Right ventricle myocardium inferior (tissue), 1 donor: ENCODE measurements at places on chromosomes 5 and 9. TPM values are rescaled to one million over a fixed set of nuclear protein-coding genes. Genes with fewer than 3 reads are reported as not detected.

GRCh38 chr9:31259824-31260223, 1124.6 kb upstream of the ACO1 start:
- DNase-seq: no peak

- DNase-seq: peak; percentile 73
Measured at GRCh38 chr5:113330533-113331208, 104.1 kb downstream of the TSSK1B start.

DNA sequence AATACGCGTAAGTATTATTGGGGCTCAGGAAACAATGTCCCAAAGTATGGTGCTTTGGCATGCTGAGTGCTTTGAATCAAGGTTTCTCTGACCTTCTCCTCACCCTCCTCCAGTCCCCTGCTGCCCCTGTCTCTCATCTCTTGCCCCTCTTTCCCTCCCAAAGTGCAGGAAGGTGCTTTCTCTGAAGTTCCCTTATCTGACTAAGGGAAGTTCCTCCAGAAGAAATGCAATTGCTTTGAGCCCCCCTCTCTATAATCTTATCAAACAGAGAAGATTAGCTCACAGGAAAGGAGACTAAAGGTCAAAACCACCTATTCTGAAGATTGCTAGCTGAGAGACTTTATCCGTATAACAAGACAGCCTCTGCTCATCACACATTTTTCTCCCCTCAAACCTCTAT, 288.1 kb downstream of the ARL15 start:
- no peak for DNase-seq

DNA sequence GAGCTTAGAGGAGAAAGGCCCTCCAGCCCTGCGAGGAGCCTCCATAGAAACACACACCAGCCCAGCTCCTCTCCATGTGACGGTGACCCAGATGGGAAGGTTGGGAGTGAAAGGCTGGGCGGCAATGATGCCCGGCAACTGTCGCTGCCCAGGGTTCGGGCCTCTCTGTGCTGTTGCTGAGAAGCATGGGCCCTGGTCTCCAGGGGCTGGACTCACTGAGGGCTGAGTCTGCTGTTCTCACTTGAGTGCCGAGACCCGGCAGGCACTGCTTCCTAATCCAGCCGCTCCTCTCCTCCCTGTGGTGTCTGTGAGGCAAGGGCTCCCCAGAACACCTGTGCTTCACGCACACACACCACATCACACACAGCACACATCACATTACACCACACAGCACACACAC, 493.6 kb downstream of the GADD45G start:
- no peak for DNase-seq

- DNase-seq: no peak
Measured at GRCh38 chr5:131622633-131623032, 12.4 kb downstream of the RAPGEF6 start.

- no peak for DNase-seq
Measured at GRCh38 chr9:14245901-14246525, 67.9 kb downstream of the NFIB start.

GRCh38 chr5:115684513-115685037, 58.7 kb upstream of the TMED7 start:
- DNase-seq: no peak

GRCh38 chr5:151906246-151906645, 18.4 kb downstream of the GLRA1 start:
- DNase-seq: no peak

GRCh38 chr9:121067640-121068039, 7.1 kb upstream of the CNTRL start:
- no peak for DNase-seq

GRCh38 chr5:167576126-167576525, 715.3 kb upstream of the WWC1 start:
- no peak for DNase-seq

GRCh38 chr5:176670449-176670848, 23.2 kb downstream of the TSPAN17 start:
- no peak for DNase-seq

GRCh38 chr9:87685871-87686519, 39.9 kb upstream of the CTSL start:
- DNase-seq: no peak

DNA sequence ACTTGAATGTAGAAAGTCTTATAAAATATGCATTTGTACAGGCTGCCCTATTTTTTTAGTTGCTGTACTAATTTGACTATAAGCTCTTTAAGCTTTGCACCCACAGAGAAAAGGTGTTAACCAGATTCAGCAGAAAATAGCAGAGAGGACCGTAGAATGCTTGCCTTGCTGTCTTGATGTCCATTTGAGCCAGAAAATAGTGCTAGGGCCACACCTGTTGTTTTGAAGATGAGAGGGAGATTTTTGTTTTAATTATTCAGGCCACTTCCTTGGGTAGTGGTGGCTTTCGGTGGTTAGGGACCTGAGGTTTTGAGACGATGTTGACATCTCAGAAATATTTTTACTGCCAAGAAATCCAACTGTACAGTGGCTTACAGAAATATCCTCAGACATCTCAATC, 196.0 kb downstream of the SPATA31D1 start:
- DNase-seq: no peak

DNA sequence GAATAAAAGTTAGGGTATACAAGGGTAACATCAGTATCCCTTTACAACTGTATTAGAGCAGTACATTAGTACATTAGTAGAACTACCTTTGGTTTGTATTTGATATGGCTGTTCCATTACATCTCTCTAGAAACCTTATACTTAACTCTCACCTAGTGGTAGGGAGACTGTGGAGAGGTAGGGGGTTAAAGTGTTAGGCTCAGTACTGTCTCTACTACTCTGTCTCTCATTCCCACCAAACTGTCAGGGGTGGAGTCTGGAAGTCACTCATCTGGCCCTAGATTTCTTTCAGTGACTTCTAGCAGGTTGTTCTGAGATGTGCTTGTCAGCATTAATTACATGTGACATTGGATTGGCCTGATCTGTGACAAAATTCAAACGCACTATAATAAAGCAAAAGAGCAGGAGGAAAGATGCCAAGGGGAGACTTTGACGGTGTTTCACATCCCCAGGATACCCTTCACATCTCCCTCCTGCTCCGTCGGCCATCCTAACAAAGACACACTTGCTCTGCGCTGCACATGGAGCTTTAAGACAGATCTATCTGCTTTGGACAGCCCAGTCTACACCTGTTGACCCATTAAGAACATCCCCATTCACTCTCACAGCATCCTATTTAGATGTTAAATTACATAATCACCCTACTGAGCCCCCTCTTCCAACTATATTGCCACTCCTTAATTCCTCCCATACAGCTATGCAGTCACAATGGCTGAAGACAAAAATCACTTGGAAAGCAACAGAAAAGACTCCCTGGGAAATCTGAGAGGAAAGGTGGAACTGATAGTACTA, 1043.0 kb upstream of the DMAC1 start:
- no peak for DNase-seq

GRCh38 chr9:134100040-134100439, 32.2 kb upstream of the BRD3 start:
- DNase-seq: no peak

- DNase-seq: no peak
Measured at GRCh38 chr9:18785604-18786003, 247.4 kb downstream of the SAXO1 start.

GRCh38 chr9:124708074-124708473, 63.0 kb downstream of the NR6A1 start:
- no peak for DNase-seq

DNA sequence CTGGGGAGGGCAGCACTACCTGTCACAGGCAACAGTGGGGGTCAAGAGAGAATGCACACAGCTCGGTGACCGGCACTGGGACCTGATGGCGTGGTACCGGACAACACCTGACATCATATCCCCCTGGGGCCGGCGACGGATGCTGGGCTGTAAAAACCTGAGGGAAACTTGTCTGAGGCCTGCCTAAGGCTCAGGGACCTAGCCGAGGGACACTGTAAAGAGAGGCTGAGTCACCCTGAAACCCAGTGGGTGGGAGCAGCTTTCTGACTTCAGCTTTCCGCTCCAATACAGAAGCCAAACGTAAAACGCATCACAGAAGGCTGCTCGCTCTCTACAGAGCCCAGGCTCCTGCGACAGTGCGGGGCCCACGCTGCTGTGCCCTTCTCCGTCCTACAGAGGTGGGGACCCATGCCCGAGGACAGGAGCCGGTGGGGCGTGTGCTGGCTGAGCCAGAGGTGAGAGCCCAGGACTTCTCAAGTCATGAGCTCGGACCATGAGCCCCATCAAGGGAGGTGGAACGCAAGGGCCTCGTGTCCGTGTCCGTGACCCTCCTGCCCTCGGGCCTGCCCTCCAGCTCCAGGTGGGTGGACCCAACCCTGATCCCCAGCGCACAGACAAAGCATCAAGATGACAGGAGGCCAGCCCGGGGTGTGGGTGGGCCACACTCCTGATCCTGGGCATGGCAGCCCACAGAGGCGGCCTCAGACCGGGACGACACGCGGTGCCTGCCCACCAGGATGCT, 5.3 kb downstream of the RALGDS start:
- peak; percentile 45 for DNase-seq

DNA sequence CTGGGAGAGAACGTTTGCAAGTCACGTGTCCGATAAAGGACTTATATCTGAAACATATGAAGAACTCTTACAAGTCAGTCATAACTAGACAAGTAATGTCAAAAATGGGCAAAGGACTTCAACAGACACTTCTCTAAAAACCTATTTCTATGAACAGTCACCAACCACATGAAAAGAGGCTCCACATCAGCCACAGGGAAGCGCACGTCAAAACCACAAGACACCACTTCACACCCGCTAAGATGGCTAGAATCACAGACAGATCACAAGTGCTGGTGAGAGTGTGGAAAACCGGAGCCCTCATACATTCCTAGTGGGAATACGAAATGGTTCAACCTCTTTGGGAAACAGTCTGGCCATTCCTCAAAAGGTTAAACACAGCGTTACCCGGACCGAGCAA, 11.5 kb upstream of the CARD9 start:
- DNase-seq: no peak

DNA sequence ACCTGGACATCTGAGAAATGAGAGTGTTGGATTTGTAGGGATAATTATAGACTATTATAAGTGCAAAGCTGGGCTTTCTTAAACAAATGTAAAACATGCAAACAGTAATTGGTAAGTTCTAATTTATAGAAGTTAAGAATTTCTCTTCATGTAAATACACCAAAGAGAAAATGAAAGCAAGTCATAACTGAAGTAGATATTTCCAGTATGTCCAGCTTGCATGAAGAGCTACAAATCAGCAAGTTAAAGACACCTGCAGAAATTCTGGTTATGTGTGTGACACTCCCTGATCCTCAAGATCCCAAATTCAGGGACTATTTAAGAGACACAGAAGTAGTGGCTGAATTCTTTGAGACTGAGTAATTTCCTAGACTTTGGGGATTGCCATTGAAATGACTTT, 308.9 kb downstream of the TLE4 start:
- no peak for DNase-seq

DNA sequence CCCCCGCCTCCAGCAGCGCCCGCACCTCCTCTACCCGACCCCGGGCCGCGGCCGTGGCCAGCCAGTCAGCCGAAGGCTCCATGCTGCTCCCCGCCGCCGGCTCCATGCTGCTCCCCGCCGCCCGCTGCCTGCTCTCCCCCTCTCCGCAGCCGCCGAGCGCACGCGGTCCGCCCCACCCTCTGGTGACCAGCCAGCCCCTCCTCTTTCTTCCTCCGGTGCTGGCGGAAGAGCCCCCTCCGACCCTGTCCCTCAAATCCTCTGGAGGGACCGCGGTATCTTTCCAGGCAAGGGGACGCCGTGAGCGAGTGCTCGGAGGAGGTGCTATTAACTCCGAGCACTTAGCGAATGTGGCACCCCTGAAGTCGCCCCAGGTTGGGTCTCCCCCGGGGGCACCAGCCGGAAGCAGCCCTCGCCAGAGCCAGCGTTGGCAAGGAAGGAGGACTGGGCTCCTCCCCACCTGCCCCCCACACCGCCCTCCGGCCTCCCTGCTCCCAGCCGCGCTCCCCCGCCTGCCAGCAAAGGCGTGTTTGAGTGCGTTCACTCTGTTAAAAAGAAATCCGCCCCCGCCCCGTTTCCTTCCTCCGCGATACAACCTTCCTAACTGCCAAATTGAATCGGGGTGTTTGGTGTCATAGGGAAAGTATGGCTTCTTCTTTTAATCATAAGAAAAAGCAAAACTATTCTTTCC, 19.3 kb downstream of the CDKN2A start:
- DNase-seq: peak; percentile 74

DNA sequence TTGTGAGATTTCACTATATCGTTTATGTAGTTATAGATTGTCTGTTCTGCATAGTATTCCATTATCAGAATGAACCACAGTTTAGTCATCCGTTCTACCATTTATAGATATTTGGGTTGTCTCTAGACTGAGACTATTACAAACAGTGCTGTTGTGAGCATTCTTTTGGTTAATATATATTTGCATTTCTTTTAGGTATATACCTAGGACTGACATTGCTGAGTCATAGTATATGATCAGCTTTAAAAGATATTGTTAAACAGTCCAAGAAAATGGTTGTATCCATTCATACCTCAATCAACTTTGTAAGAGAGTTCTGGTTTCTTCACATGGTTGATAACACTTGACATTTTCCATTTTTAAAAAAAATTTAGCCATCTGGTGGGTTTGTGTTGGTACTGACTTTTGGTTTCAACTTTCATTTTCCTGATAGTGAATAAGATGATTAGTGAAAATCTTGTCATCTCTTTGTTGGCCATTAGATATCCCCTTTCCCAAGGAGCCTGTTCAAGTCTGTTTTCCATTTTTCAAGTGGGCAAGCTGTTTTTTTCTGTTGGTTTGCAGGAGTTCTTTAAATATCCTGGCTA, 22.9 kb upstream of the ADAM19 start:
- DNase-seq: no peak

CTXN3 gene
- total RNA-seq: not detected

OLFML2A gene
- 27.3 TPM for total RNA-seq

FCN2 gene
- not detected for total RNA-seq

PDGFRB gene
- total RNA-seq: 57.2 TPM

PCDHGA1 gene
- total RNA-seq: 3.2 TPM

PCDHGA3 gene
- total RNA-seq: 9.8 TPM

GABBR2 gene
- total RNA-seq: 0.38 TPM

LTC4S gene
- 10.3 TPM for total RNA-seq

IQGAP2 gene
- 4.9 TPM for total RNA-seq

SHROOM1 gene
- 5.0 TPM for total RNA-seq

PCDHGA8 gene
- 9.7 TPM for total RNA-seq

LCNL1 gene
- total RNA-seq: 8.6 TPM

SLC24A2 gene
- total RNA-seq: 0.14 TPM

IL3 gene
- not detected for total RNA-seq
